Neural crest cell (in vitro differentiated cells): ENCODE measurements at places on chromosomes 2 and 18. TPM values are rescaled to one million over a fixed set of nuclear protein-coding genes. Genes with fewer than 3 reads are reported as not detected.

The CFAP210 gene
- total RNA-seq = 1.0 and 2.3 TPM in 2 replicates

The SERPINB12 gene
- not detected in 2 replicates for total RNA-seq

The GREB1 gene
- total RNA-seq = 132 and 143 TPM in 2 replicates

The UNC80 gene
- 2.5 and 2.8 TPM in 2 replicates for total RNA-seq

GRCh38 chr18:35969676-35970075, 2.8 kb upstream of the RMP24 start:
- no peak for DNase-seq

The SLC38A11 gene
- not detected in 2 replicates for total RNA-seq

GRCh38 chr18:63146828-63147409, 172.7 kb downstream of the BCL2 start:
- DNase-seq = no peak

The LYG2 gene
- not detected in 2 replicates for total RNA-seq

GRCh38 chr2:234976479-234977227, 24.8 kb downstream of the SH3BP4 start:
- DNase-seq = no peak

The HOXD13 gene
- not detected in 2 replicates for total RNA-seq

- DNase-seq = no peak
These were observed 26.6 kb downstream of the PTRHD1 start for GRCh38 chr2:24766609-24767008.

DNA sequence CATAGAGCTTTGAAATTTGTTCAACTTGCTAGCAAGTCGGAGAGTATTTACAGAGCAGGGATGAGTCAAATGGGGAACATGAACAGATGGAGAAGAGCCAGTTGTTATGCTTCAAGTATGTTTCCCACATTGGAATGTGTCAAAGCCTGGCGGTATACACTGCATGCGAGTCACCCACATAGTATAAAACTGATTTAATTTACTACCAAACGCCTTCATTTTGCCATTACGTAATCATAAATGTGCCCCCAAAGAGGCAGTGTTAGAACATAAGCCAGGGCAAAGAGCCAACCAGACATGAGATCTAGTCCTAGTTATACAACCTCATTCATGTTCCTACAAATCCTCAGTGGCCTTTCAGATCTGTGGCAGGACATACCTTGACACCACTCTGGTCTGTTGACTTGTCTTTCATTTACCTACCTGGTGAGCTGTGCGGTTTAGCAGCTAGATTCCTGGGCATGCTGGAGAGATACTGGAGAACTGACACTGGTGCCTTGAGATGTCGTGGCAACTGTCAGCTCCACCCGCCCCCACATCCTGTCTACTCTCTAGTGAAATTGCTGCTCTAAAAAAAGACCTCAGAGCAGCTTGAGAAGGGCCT, 21.7 kb upstream of the NRP2 start:
- DNase-seq = no peak
